ENCODE measurements at places on chromosomes 6 and 20.

DNA sequence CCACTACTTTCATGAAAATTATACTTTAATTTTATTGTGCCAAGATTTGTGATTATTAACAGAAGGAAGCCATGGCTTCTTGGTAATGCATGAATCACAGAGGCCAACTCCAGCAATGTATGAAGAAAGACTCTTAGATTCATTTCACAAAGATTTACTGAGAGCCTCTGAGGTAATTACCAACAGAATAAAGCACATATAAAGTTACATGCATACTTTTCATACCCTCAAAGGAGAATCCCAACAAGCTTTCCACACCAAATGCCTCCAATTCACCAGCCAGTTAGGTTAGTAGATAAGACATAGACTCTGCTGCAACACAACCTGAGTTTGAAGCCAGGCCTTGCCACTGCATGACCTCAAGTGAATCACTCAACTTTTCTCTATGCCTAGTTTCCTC lies 41.9 kb downstream of the HBS1L start:
- DNase-seq: no peak

DNA sequence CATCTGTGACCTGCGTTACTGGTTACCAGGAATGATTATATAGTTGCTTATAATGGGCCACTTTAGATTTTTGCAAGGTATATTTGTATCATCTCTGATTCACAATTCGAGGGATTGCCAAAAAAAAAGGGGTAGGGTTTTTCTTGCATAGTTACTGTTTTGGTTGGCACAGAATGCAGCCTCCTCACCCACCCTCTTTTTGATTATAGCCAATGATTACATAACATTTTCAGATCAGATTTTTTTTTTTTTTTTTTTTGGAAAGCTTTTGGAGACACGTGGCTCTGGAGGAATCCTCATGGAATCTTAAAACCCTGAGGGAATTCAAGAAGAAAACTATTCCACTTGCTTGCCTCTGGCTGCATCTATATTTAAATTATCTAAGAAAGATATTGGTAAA lies 53.7 kb downstream of the UST start:
- DNase-seq: no peak

DNA sequence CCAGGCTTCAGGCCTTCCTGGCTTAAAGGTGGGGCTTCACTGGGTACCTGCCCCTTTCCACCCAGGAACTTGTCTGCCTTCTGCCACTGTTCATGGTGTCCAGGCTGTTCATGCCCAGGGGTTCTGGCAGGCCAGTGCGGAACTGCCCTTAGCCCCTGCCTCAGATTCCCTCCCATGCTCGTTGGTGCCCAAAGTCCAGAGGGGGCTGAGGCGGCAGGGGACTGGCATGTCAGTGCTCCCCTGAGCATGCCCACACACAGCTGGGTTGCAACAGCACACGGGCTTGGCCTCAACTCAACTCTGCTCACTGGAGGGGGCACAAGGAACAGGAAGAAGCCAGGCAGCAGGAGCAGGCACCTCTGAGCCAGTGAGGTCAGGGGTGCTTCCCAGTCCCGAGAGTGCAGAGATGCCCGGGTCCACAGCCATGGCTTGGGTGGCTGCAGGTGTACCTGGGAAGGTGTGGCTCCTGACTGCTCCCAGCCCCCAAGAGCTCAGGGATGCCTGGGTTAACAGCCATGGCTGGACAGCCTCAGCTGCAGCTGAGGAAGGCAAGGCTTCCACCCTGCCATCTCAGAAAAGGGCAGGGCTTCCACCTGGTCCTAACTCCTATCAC lies 845.9 kb downstream of the EYS start:
- no peak for DNase-seq

DNA sequence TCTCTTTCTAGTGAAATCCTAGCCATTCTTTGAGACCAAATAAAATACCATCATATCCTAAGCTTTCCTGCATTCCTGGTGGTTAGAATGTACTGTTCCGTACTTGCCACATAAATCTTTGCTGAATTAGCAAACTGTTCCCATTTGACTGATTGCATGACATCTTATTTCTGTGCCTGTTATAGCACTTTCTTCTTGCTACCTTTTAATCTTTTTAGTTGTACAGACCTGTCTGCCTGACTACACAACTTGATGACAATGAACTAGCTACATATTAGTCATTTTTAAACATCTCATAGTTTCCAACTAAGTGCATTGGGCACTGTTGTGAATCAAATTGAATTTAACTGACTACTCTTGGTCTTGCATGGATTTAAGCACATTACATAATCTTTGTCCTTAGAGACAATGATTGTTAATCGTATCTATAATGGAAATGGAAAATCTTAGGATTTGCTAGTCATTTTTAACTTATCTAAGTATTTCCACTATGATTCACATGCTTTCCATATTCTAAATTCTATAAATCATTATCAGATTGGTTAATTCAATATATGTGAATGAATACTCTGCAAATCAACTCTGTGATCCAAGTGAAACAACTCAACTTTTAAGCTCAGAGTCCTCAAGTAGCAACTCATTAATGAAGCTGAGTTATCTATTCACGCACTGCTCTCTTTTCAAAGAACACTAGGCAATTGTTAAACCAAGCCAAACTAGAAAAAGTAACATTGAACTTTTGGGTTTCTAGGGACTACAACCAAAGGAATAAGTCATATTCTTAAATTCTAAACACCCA lies 109.0 kb downstream of the TNFRSF21 start:
- DNase-seq: no peak
